Left cardiac atrium (tissue), 4 donors: ENCODE measurements at places on chromosomes 6 and 20. TPM values are rescaled to one million over a fixed set of nuclear protein-coding genes. Genes with fewer than 3 reads are reported as not detected.

GRCh38 chr6:52049252-52050050 lies 38.0 kb downstream of the PKHD1 start:
- DNase-seq = no peak

The COX4I2 gene
- total RNA-seq = 11.4 TPM

The MDFI gene
- 9.2 TPM for total RNA-seq

The SMOC2 gene
- total RNA-seq = 27.7 TPM
